ENCODE measurements at places on chromosomes 11 and 22.

- DNase-seq: no peak
These were observed 187.5 kb downstream of the IGLL1 start for GRCh38 chr22:23392420-23393121.

DNA sequence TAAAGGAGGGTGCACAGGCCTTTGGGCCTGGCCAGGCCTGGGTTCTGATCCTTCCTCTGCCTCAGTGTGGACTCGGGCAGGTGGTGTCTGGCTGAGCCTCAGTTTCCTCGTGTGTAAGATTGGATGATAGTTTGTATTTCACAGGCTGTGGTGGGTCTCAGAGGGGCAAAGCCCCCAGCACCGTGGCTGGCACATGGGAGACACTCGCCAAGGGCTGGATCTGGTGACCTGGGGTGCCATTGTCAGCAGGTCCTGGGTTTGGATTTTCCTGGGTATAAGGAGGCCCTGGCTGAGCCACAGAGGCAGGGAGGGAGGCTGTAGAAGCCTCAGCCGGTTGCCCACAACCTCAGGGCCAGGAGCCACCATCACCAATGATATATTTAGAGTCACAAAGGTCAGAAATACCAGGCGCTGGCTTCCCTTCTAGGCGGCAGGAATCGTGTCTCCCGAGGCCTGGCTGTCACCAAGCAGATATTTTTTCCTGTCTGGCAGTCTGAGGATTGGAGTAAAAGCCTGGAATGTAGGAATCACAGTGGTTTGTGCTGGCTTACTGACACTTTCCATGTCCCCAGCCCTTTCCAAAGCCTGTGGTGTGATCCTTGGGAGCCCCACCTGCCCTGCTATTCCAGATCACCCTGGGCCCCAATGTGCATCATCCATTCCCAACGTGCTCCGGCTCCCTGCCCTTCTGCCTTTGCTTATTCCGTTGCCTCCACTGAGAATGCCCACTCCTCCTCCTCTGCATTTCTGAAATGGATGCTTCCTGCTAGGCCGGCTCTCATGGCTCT, 15.6 kb downstream of the KCNC1 start:
- no peak for DNase-seq

GRCh38 chr11:204587-205109, 2.6 kb downstream of the BET1L start:
- no peak for DNase-seq

GRCh38 chr11:84790849-84791427, 836.2 kb downstream of the DLG2 start:
- no peak for DNase-seq

DNA sequence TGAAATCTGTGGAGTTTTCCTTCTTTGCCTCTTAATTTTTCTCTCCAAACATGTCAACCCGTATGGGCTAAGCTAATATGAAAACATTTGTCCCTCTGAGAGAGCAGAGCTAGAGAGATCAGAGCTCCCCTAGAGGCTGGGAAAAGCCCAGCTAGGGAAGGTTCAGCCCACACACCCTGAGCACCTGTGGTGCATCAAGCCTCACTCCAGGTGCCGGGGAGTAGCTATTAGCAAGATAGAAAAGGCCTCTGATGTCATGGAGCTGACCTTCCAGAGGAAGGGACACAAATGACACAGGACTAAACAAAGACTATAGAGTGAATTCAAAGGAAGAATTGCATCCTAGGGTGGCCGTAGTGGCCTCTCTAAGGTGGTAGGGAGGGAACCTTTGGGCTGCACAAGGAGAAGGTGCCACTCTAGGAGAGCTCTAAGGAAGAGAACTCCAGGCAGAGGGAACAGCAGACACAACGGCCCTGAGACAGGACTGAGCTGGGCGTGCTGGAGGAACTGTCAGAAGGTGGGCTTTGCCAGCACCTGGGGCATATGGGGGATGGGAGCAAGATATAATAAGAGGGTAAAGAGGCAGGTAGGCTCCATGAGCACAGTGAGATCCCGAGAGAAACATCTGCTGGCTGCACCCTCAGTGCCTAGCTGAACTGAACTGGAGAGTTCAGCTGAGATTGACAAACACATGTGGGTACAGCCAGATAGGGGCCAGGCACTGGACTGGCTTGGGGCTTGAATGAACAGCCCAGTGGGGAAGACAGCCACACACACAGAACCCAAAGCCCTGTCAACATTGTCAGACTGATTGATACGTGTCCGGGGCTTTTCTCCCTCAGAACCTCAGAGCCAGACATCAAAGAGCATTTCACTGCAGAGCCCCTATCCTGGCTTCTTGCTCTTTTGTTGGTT, 65.5 kb upstream of the DRD2 start:
- DNase-seq: no peak

- DNase-seq: no peak
These were observed 111.3 kb downstream of the PLEKHA7 start for GRCh38 chr11:16902781-16903378.

- no peak for DNase-seq
These were observed 462.6 kb downstream of the BUD13 start for GRCh38 chr11:116310226-116310625.
